Spinal cord (tissue), 10 donors: ENCODE measurements at places on chromosomes 6 and 20.
A peak's percentile ranks its signal among the peaks of the same experiment; 100 is the strongest.

DNA sequence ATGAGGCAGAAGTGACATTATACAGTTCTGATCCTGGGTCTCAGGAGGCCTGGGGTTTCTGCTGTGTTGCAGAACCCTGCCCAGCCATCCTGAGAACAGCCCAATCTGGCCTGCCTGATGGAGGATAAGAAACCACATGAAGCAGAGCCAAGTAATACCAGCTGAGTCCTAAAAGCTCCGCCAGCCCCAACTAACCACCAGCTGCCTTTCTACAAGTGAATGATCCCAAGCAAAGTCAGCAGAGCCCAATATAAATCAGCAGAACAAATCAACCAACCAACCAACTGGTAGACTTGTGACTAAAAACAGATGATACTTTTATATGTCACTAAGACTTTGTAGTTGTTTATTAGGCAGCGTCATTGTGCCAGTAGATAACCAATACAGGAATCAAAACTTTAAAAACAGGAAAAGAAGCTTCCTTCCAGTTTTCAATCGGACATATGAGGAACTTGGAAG lies 52.1 kb downstream of the SNX5 start:
- no peak for DNase-seq

GRCh38 chr6:168949981-168950857 lies 303.4 kb downstream of the THBS2 start:
- no peak for DNase-seq

GRCh38 chr6:159941286-159942113 lies 27.4 kb upstream of the IGF2R start:
- peak; percentile 66 for DNase-seq

DNA sequence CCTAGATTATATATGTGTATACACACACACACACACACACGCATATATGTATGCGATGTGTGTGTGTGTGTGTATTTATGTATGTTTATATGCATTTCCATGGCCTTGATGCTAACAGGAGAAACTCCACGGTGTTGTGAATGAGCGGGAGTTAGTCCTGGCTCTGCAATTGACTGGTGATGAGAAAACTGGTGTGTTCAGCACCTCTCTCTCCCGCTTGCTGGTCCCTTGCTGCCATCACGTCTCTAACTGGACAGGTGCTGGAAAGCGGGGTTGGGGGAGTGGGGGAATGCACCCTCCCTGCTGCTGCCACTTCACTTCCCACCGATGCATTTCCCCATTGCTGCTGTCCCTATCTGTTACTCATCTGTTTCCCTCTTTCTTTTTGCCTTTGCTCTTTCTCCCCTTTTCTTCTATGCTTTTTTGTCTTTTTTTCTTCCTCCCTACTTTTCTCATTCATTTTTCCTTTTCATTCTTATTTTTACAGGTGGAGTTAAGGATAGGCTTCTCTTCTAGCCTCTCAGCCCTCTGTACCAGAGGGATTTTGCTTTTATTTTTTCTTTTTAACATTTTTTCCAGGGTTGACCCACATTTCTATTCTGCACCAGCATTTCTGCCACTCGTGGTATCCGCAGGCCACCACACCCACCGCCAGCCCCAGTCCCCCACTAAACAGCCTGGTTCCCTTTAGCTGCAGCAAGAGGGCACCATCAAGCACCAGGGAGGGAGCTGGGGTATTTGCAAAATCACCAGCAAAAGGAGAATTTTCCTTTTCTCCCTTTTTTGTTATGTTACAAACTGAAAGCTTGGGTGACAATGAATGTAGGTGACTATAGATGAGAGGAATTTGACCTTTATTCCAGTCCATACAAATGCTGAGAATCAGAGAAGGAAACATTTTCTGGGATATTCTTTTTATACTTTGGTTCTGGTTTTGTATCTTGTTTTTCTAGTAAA lies 115.6 kb downstream of the TCP11 start:
- no peak for DNase-seq

DNA sequence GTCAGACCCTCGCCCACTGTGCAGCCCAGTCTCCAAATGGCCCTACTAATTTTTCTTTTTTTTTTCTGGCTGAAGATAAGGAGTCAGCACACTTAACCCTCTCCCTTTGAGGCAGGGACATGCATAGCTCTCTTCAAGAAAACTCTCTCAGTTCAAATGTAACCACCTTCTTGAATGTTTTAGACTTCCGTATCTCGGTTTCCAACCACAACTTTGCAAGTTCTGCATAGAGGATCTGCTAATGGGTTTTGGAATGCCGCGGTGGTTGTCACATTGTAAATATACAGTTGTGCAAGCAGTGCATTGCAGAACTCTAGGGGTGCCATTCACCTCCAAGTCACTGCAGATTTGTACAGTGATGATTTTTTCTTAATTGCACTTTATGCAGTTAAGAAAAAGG lies 59.4 kb upstream of the SLC35B3 start:
- no peak for DNase-seq

DNA sequence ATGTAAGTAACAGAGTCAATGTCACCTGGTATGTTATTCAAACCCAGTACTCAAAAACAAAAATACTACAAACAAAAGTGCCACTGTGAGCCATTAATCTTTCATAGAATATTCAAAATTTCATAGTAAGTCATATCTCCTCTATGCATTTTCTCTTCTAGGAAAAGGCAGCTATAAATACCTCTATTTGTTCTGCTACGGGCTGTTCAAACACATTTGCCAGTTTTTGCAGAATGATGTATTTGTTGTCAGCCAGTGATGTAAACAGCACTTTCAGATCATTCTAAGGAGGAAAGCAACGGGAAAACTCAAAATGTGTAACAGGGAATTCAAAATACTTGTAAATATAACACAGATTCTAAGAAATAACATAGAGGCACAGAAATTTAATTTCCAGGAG lies 388.2 kb downstream of the SYNE1 start:
- DNase-seq: no peak

DNA sequence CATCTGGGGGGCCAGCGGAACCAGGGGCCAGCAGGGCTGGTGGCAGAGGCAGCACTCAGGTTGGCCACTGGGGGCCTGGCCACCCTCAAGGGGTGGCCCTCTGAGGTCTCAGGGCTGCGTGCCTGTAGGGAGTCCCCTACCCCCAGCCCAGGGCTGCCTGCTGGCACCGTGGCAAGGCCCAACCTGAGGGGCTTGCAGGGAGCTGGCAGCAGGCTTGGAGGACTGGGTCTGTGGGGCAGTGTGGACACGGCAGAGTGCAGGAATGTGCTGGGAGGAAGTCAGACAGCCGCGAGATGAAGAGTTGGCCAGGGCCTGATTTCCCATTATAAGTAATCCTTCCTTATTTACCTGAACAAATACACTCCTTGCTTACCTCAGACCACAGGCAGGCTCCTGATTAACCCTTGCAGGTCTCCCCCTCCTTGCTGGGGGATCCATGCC lies at the start of gene SPDEF:
SPDEF (minus strand) TSS at position 299 of the 441 bp plus-strand sequence. CDS start 11,874 bp downstream, outside the sequence.
- no peak for DNase-seq

DNA sequence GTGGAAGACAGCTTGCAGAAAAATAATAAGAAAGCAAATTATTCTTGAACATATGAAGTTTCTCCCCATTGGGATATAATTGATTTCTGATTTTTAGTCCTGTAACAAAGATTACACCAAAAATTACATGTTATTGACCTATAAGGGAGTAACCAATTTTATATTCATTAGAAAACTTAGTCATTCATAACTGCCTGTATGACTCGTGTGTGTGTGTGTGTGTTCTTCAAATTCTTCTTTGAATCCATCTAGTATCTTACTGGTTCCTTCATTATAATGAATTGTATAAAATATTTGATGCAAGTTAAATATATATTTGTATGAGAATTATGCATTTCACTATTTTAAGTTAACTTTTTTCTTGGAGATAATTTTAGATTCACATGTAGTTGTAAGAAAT lies 310.4 kb downstream of the HAO1 start:
- DNase-seq: no peak

GRCh38 chr6:150346346-150346745 lies 22.5 kb upstream of the IYD start:
- no peak for DNase-seq

- no peak for DNase-seq
Measured at GRCh38 chr6:11039040-11039439, 5.1 kb downstream of the ELOVL2 start.

- no peak for DNase-seq
Measured at GRCh38 chr6:157879034-157879872, 56.2 kb downstream of the SNX9 start.

- DNase-seq: no peak
Measured at GRCh38 chr20:14406495-14406894, 69.1 kb upstream of the FLRT3 start.

- DNase-seq: no peak
Measured at GRCh38 chr20:59821788-59822187, 111.6 kb downstream of the SYCP2 start.

DNA sequence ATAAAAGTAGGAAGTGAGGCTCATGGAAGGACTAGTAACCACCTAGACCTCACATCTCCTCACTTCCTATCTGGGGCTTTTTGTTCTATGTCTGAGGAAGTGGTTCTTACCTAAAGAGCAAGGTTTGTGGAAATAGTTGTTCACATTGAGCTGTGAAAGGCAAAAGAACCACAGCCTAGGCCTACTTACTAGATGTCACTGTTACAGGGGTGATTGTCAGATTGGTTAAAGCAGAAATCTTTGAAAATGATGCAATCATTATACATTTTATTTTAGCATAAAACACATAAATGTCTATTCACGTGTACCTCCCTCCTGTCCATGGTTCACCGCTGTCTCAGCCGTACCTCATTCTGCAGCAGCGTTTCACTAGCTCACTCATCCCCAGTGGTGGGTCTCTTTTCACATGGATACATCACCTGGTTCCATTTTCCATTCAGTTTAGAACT lies 268.8 kb downstream of the TMEM242 start:
- no peak for DNase-seq

GRCh38 chr6:55917751-55918415 lies 42.5 kb upstream of the BMP5 start:
- no peak for DNase-seq

- no peak for DNase-seq
Measured at GRCh38 chr6:6783721-6784120, 195.2 kb downstream of the LY86 start.

- DNase-seq: no peak
Measured at GRCh38 chr6:79668381-79668780, 37.3 kb downstream of the SH3BGRL2 start.

GRCh38 chr20:13396826-13397225 lies 175.8 kb downstream of the ISM1 start:
- no peak for DNase-seq

DNA sequence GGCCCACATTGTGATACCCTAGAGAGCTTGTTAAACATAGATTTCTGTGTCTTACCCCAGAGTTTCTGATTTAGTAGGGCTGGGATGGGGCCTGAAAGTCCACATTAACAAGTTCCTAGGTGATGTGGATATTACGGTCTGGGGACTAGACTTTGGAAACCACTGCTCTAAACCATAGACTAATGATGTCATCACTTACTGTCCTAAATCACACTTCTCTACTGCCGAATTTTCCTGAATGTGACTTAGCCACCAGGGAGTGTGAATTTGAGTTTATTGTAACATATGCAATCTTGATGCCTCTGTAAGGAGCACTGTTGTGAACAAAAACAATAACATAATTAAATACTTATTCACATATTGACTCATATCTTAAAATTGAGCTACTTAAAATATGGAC lies 165.6 kb downstream of the BTBD3 start:
- no peak for DNase-seq

GRCh38 chr6:33746036-33746600 lies 587 bp downstream of the IP6K3 start:
- DNase-seq: no peak
